Mesendoderm (in vitro differentiated cells): ENCODE measurements at places on chromosomes 6 and 20.

GRCh38 chr20:17498641-17499040 is 32.5 kb downstream of the BFSP1 start:
- no peak for DNase-seq

DNA sequence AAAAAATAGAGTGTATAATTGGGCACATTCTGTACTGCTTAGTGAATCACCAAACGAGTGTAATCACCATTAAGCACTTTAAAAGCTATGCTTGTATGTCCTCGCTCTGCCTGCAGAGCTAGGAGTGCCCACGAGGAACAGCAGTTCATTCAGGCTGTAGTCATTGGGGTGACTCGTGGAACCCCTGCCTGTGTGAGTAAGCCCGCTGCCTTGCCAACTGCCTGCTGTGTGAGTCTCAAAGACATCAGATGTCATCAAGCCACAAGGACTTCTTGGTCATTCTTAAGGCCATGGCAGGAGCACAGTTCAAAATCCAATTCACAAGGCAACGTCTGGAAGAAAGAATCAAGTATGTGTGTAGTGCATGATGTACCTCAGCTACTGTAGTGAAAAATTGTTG is 60.4 kb downstream of the FOXO3 start:
- DNase-seq: peak; percentile 73

- DNase-seq: peak; percentile 6
These were observed 179.3 kb upstream of the RIMS1 start for GRCh38 chr6:71707059-71707458.

GRCh38 chr6:168823397-168824212 is 382.6 kb downstream of the SMOC2 start:
- DNase-seq: peak; percentile 65

- DNase-seq: peak; percentile 88
These were observed 649.4 kb downstream of the HDGFL1 start for GRCh38 chr6:23218751-23219150.

GRCh38 chr6:9523462-9523861 is 891.4 kb downstream of the TFAP2A start:
- DNase-seq: no peak

DNA sequence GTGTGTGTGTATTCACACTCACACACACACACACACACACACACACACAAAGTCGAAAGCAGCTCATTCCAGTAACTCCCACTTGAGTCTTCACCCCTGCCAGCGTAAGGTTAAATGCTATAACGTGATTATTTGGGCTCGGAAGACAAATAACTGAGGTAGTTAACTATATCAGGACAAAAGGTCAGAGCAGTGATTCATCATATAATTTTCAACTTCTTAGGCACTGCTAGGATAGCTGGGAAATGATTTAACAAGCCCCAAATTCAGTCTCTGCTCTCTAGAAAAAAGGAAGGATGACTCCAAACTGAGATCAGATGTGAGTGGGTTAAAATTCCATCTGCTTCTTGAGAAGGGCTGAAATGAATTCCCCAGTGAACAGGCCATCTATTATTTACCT is 30.7 kb downstream of the HDGFL1 start:
- no peak for DNase-seq

- no peak for DNase-seq
These were observed 70.6 kb upstream of the KCNK16 start for GRCh38 chr6:39393075-39393474.

DNA sequence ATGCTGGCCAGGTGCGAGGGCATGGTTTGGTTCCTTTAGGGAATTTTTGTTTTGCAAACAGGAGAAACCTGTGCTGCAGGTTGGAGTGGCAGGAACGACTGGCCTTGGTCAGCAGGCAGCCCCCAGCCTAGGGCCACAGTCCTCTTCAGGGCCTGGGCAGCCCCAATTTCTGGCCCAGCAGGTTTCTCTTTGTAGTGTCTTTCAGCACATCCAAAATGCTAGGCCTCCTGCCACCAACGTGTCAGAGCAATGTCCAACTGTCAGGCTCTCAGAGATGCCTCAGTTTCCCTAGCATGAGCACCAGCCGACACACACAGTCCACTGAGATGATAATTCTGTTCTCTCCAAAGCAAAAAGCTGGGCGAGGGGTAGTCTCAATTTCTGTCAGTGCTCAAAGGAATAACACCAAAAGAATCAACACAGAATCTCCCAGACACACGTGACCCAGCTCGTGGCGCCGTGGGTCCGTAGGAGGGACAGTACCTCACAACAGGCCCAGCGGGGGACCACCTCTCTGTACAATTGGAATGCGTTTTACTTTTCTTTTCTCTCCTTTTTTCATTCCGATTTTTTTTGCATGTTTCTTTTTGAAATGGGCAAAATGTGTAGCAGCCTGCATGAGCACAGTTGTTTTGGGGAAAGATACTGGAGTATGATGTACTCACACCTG is 125.9 kb downstream of the TAF4 start:
- DNase-seq: no peak

DNA sequence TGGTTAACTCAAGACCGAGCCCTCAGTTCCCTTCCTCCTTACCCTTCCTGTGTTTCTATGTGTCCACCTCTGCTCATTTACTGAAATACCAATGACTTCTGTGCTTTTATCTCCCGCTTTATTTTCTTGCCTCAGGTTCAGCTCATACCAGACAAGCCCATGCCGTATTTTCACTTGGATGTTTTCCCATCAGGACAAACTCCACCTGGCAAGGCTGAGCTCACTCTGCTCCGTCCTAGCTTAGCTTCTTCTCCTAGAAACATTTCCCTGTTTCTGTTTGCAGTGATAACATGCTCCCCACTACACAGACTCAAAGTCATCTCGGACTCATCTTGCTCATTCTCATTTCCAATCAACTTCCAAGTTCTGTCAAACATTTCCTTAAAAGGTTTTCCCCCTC is 56.9 kb upstream of the TFB1M start:
- no peak for DNase-seq

DNA sequence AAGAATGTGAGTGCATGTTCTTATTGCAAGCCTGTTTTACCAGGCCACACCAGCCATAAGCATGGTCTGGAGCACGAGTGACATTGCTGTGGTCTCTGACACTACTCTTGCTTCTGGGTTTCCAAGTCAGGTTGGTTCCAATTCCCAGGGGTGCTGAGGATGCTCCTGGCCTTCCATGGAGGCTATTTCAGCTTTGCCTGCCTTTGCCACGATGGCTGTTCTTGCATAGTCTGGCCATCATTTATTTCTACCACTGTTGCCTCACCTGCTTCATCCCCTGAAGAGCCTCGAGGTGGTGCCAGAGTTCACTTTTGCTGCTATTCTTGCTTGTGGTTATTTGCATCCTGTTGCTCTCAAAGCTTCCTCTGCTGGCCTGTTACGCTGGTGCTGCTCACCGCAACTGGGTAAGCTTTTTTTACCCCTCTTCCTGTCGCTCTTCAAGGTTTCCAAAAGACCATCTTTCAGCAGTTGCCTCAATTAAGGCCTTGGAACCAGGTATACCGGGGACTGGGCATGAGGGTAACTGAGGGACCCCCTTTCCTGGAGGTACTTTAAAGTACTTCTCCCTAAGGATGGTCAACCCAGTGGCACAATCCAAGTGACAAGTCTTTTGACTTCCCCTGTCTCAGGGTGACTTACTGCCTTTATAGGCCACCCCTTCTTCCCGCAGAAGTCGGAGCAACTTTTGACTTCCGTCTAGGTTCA is 64.5 kb downstream of the AKAP7 start:
- DNase-seq: peak; percentile 86

DNA sequence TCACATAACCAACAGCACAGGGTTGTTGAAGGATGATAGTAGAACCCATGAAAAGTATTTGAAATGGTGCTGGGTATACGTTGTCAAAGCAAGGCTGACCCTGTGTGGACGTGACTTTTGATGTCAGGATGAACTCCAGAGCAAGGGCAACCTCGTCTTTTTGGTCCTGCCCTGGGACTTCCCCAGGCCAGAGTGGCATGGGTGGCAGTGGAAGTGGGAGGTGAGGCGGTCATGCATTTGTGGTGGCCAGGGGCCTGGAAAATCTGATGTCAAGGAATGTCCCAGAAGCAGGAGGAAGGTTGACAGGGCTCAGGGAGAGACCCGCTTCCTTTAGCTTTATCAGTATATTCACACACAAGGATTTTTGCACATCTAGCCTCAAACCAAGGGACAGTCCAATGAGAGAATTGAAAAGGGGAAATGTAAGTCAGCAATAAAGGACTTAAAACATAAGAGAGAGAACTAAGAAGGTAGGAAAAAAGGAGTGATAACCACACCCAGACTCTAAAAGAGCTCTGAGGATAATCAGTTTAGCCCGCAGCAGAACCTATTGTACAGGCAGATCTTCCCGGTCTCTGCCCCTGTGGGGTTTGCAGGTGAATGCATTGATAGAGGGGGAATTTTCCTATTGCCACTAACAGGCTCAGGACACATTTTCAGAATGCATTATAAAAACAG is 98.8 kb upstream of the HDGFL1 start:
- DNase-seq: no peak

GRCh38 chr6:145841668-145842067 is 27.1 kb upstream of the FBXO30 start:
- no peak for DNase-seq

- no peak for DNase-seq
These were observed 174.0 kb downstream of the SYNE1 start for GRCh38 chr6:152463164-152463563.

DNA sequence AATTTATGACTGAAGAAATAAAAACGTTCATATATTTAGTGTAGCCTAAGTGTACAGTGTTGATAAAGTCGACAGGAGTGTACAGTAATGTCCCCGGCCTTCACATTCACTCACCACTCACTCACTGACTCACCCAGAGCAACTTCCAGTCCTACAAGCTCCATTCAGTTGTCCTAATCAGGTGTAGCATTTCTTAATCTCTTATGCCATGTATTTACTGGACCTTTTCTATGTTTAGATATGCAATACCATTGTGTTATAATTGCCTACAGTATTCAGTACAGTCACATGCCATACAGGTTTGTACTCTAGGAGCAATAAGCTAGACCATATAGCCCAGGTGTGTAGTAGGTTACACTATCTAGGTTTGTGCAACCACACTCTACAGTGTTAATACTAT is 610.2 kb upstream of the NOX3 start:
- DNase-seq: no peak

GRCh38 chr6:126064257-126064747 is 78.0 kb downstream of the TRMT11 start:
- no peak for DNase-seq

DNA sequence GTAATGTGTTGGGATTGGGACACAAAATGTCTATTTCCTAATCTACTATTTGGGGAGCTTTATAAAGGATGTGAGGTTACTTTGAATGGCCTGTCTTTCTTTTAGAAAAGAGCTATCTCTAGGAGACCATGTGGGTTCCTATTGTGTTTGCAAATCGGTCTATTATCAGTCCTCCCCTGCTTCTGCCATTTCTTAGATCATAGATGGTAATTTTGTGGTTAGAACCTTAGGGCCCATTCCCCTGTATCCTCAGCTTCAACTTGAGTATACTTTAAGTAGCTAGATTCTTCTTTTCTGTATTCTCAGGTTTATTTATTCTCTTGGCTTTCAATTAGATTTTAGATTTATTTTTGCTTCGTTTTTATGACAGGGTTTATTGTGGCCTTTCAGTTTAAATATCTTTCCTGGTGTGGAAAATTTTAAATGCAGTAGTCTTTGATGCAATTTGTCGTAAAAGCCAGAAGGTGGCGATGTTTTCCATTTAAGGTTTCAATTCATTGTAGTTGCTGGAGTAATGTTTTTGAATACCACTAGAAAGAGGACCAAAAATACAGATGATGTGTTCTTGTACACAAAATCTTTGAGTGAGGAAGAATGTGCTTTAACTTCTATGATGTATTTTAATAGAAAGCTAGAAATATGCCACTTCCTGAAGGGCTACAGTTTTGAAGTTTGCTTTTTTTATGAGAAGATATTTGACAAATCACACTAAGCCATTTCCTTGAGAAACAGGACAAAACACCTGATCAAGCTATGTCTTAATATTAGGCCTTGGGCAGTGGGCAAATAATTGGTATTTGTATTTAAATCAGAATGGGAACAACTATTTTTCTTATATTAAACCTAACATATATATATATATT is 20.3 kb downstream of the TBPL1 start:
- DNase-seq: peak; percentile 66

DNA sequence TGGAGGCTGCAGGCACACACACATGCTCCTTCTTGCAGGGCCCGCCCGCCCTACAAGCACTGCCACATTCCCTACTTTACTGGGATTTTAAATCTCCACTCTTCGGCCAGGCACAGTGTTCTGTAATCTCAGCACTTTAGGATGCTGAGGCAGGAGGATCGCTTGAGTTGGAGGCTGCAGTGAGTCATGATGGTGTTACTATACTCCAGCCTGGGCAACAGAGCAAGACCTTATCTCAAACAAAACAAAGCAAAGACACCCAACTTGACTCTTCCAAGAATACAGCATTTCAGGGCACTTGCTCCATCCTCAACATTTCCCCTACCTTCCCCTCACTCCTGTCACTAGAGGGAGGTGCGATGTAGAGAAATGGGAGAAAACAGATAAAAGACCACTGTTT is 194.0 kb downstream of the MYLK4 start:
- no peak for DNase-seq

GRCh38 chr6:131070061-131070460 is 7.0 kb upstream of the EPB41L2 start:
- DNase-seq: no peak

DNA sequence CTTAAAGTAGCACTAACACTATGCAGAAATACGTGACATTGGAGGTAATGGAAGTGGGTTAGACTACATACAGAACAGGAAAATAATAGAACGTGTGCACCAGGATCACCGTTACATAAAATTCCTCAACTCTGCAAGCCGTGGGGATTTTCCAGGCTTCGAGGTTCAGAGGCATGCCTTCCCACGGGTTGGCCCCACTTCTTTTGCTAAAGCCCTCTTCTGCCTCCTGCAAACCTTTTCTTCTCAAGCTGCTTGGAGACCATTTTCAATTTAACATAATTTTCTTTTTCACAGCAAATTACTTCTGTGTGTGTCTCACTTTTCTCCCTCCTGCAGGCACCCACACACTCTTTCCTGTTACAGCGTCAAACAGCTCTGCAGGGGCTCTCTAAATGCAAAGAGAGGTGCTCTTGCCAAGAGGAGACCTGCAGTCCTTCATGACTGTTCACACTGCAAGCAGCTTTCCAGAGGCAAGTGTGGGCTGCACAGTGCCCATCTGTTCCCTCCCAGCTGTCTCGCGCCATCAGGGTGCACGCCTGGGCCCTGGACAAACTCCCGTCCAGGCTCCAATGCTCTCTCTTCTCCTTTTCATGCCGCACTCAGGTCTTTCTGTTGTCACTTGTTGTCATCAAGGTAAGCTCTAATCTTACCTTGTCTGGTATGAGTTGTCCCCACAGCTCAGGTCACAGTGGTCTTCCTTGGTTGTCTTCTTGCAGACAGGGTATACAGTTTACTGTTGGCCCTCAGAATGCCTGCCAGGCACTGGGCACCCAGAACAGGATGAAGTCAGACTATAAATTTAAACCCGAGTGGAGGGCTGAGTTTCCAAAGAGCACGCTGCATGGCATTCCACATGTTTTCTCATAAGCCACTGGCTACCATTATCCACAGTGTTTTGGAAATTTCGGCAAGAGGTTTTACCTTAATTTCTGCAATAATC is 164.8 kb upstream of the GGTLC1 start:
- DNase-seq: no peak

- no peak for DNase-seq
These were observed 18.0 kb downstream of the SRSF3 start for GRCh38 chr6:36612101-36612625.
